AG08395 (cell line): ENCODE measurements at places on chromosomes 3 and 15.

- DNase-seq: no peak
Observed at GRCh38 chr3:110656394-110657025, 415.1 kb upstream of the NECTIN3 start.

DNA sequence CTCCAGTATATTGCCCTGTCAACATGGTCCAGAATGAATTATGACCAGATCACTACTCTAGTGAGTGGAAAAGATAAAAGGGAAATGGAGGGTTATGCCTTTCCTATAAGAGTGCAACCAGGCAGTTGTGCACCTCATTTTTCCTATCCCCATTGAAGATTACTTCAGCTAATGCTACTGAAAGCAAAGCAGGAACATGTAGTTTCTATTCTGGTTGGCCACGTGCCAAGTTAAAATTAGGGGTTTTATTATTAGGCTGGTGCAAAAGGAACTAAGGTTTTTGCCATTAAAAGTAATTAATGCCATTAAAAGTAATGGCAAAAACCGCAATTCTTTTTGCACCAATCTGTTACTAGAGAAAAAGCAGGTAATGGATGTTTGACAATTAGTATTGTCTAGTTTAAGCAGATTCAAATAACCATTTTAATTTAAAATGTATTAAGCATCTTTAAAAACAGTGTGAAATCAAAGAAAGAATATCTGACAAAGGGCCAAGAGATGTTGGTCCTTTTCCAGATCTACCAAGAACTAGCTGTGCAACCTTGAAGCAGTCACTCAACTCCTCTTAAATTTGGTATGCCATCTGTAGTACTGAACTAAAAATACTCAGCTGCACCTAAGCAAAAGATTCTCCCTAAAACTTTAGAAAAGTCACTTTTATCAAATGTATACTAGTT is 567.5 kb upstream of the CCDC54 start:
- no peak for DNase-seq

- DNase-seq: no peak
Observed at GRCh38 chr3:132709761-132710160, 12.4 kb downstream of the NPHP3 start.

DNA sequence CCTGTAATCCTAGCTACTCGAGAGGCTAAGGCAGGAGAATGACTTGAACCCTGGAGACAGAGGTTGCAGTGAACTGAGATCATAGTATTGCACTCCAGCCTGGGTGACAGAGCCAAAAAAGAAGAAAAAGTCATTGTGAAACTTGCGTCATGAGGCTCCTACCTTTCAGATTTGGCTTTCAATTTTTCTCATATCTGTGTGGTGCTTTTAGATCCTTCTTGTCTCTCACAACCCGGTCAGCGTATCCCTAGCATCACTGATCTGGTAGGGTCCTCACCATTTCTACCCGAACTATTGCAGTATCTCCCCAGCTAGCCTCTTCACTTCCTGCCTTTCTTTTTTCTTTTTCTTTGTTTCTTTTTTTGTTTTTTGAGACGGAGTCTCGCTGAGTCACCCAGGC is 21.6 kb upstream of the GCNT3 start:
- DNase-seq: no peak

DNA sequence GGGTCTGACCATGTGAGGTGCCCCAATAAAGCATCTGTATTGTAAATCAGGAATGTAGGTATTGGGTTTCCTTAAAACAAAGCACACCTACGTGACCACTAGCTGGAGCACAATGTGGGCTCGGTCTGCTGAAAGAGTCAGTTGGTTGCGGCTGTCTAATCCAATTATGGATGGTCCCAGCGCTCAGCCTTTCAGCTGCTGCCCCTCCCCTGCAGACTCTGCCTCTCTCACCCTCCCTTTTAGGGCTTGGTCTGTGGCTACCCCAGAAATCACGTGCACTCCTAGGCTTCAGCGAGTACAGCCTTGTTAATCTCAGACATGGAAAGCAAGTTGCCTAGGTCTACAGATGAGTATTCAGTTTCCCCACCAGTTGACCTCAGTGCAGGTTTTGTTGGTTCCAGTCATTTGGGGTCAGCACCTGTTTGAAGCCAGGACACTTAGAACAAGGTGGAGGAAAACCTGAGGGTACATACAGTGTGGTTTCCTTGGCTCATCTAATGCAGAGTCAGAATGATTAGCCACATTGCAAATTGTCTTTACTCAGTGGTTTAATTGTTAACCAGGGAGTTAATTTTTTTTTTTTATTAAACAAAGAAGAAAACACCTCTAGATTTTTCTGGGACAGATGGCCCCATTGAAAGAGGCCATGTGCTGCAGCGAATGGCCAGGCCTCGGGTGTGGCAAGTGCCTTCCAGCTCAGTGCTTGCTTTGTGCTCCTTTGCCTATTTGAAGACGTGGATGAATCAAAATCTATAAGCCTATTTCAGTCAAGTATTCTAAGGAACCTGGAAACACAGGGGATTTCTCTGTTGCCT is 137.7 kb downstream of the IGF1R start:
- no peak for DNase-seq

- peak; percentile 59 for DNase-seq
Observed at GRCh38 chr3:113070681-113071113, 79.9 kb downstream of the GTPBP8 start.

DNA sequence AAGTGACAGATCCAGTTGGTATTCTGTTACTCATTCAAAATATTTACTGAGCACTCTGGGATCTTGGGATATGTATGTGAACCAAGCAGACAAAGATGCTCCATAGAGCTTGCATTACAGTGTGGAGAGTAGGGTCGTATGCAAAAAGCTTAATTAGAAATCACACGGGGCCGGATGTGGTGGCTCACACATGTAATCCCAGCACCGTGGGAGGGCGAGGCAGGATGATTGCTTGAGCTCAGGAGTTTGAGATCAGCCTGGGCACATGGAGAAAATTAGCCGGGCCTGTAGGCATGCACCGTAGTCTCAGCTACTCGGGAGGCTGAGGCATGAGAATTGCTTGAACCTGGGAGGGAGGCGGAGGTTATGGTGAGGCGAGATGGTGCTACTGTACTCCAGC is 68.7 kb upstream of the MB21D2 start:
- no peak for DNase-seq

DNA sequence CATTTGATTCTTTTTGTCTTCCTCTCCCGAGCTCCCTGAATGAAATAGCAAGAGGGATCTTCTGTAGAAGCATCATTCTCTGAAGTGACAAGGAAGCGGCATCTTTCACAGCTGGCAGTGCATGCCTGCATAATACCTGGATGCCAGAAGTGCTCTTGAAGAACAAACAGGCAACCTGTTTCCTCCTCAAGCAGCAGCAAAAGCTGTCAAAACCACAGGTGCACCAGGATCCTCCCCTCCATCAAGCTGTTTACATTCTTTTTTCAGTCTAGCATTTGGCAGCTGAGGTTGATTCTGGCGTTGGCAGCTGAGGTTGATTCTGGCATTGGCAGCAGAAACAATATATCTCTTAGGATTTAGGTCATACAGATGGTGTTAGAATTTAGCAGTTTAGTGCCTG is 979.0 kb downstream of the TUSC7 start:
- no peak for DNase-seq

DNA sequence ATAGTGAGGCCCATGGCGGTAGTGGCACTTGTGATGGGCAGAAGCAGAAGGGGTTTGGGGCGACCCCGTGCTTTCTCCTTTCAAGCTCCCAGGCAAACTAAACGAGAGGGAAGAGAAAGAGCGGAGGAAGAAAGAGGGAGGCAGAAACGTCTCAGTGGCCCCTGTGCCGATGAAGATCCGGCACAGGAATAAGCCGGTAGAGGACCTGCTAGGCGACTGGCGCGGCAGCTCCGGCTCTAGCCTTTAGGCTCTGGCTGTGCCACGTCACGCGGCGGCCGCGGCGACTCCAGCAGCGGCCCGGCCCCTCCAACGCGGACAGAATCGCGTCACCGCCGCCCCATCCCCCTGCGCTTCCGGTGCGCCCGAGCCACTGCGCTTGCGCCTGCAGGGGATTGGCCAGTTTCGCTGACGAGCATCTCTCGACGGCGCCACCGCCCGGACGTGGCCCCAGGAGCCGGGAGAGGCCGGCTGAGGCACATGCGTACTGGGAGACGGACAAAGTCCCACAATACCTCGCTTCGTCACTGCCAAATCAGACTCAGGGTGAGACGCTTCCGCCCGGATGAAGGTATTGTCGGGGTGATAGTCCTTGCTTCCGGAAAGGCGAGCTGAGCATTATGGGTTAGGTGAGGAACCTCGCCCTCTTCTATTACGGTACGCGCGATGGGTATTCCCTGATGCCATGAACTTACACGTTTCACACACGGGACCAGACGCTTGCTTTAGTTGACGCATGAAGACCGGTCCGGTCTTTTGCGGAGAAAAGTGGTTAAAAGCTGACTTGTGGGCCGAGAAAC is at the start of gene ARF4:
ARF4 (minus strand) TSS at position 218 of the 797 bp plus-strand sequence; CDS start at position 14, 204 bp downstream.
- peak; percentile 100 for DNase-seq

DNA sequence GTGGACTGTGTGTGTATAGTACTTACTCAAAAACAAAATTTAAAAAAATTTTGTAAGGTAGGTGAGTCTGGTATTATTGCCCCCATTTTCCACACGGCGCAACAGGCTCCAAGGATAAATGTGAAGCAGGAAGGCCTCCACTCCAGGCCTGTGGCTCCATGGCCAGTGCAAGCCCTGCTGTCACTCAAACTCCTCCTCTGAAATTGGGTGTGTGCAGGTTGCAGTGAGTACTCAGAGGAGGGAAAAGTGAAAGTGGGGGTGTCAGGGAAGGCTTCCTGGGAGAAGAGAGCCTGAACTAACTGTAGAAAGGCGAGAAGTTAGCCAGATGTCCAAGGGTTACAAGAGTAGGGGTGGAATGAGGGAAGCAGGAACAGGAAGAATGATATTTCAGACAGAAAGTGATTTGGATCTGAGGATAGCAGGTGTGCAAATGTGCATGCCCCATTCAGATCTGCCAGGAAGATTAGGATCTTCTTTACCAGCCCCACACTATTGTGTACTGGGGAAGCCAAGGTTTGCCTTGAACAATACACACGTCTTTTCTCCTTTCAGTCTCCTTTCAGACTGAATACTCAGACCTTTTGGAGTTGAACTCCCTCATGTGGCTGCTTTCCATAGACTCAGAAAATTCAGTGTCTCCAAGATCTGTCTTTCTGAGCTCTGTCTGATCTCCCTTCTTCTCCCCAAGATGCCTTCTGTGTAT is 48.7 kb upstream of the RYK start:
- DNase-seq: peak; percentile 50

- no peak for DNase-seq
Observed at GRCh38 chr3:45993421-45994027, 2.1 kb downstream of the FYCO1 start.

DNA sequence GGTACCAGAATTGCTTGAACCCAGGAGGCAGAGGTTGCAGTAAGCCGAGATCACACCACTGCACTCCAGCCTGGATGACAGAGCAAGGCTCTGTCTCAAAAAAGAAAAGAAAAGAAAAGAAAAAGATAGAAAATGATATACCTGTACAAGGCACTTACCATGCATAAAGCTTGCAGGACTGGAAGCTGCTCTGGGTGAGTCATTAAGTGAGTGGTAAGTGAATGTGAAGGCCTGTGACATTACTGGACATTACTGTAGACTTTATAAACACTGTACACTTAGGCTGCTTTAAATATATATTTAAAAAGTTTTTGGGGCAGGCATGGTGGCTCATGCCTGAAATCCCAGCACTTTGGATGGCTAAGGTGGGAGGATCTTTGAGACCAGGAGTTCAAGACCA is 99.2 kb downstream of the SLMAP start:
- DNase-seq: peak; percentile 3

DNA sequence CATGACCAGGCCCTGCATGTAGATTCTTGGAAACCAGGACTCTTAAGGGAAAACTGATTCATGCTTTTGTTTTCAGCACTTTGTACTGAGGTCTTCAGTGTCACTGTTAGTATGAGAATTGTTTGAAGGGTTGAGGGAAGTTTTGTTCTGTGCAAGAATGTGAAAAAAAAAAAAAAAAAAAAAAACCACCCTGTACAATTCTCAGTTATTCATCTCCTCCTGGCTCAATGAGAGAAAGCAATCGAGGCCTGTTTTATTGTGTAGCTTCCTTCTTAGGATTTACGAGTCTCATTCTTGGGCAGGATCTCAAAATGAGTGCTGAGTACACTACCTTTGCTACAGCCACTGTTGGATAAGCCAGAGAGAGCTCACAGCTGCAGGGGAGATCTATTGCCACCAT is 469.5 kb downstream of the CNTN4 start:
- no peak for DNase-seq

DNA sequence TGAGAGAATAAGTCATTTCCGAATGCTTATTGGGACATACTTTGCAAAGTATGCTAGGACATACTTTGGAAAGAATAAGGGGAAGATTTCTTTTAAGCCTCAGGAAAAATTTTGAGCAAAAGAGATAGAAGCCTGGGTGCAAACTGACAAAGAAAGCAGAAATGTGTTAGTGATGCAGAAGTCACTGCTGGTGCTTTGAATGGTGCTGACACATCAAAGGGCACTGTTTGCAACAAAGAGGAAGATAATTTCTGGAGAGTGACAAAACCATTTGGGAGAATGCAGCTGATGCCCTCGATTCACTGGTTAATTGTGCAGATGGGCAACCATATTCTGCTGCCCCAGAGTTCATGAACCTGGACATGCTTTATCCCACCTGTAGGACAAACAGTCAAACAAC is 11.0 kb upstream of the RAP2B start:
- no peak for DNase-seq

DNA sequence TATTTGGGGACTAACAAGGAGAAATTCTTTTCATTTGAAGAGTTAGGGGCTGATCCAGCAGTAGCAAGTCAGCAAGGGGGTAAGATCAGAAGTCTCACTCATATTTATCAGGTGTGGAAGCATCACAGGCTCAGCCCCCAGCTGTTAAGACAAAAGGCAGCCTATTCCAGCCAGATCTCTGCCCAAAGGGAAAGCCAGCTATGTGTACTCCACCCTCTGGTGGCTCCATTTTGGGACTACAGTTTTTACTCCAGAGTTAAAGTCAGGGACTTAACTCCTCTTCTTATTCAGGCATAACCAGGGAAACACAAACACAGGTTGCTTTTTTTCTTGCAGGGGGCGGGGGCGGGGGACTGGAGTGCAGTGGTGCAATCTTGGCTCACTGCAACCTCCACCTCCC is 19.2 kb downstream of the UBP1 start:
- no peak for DNase-seq
